ENCODE measurements at places on chromosomes 11 and 22. TPM values are rescaled to one million over a fixed set of nuclear protein-coding genes. Genes with fewer than 3 reads are reported as not detected.

DNA sequence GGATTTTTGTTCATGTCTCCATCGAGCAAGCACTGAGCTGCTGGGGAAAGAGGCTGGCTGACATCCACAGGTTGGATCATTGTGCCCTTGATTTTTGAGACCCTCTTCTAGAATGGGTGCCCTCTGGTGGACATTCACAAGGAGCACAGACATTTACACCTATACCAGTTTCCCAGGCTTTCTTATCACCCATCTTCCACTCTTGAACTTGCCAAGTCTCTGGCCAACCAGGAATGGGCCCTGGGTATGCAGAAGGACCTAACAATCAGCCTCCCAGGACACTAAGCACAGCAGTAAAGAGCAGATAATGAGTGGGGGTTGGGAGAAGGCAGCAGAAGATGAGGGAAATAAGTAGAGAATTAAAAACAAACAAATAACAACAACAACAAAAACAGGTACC, 5.7 kb upstream of the INTS4 start:
- DNase-seq, result no peak

GRCh38 chr11:122310766-122311165, 194.8 kb upstream of the BLID start:
- DNase-seq, result no peak

The RBMXL2 gene
- polyA plus RNA-seq, result 0.10 TPM

DNA sequence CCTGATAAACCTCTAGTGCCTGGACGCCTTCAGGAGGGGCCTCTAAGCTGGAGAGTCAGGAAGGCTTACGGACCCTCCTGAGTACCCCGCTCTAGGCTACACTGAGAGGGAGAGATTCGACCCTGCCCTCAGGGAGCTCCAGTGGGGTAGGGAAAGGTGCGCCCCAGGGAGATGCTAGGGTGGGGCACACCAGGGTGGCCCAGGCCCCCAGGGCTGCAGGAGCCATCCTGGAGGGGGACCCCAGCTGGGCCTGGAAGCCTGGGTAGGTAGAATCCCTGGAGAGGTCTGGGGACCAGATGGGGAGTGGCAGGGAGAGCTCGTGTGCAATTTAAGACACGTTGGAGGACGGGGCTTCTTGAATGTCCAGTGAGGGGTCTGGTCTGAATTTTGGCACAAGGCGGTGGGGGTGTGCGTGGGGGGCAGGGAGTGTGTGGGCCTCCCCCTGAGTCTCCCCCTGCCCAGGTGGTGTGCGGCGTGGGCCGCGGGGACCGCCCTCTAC, 4.7 kb downstream of the CARNS1 start:
- DNase-seq, result no peak

GRCh38 chr11:7252683-7253213, 1.0 kb downstream of the SYT9 start:
- no peak for DNase-seq

- DNase-seq, result no peak
Observed at GRCh38 chr11:87870086-87870485, 305.2 kb downstream of the RAB38 start.

The ARFGAP2 gene
- polyA plus RNA-seq, result 93.3 TPM

The OR51E2 gene
- polyA plus RNA-seq, result 1.3 TPM

The C11orf86 gene
- not detected for polyA plus RNA-seq
